Occipital lobe (tissue), 3 donors: ENCODE measurements at places on chromosomes 13 and 19.

DNA sequence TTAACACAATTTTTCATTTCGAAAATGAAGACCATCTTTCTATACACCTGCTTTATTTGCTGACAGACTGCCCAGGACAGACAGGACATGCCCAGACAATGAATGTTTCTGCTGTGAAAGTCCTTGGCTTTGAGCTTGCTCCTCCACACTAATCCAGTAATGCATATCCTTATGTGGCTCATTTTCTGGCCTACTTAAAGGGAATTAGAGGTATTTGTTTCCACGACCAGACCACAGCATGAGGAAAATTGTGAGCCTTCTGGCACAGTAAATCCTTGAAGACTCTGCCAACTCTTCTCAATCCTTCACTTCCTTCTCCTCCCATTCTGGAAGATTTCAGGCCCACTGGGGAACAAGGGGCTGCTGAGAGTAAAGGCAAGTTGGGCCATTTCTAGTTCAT, 25.7 kb downstream of the CCDC70 start:
- DNase-seq = no peak

DNA sequence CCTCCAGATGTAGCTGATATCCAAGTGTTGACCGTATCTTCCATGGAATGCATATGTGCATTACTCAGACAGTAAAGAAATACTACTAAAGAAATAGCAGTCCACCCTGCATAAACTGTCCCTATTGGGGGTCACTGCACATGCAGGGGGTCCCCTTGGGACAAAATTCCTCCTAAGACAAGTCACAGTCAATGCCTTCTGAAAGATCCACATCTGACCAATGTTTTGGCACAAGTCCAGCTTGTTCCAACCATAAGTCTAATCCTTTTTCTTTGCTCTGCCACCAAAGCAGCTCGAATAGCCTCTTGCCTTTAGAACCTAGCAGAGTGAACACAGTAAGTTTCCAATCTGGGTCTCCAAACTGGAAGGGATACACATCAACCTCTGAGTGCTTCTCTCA, 87.9 kb downstream of the DIAPH3 start:
- DNase-seq = no peak

DNA sequence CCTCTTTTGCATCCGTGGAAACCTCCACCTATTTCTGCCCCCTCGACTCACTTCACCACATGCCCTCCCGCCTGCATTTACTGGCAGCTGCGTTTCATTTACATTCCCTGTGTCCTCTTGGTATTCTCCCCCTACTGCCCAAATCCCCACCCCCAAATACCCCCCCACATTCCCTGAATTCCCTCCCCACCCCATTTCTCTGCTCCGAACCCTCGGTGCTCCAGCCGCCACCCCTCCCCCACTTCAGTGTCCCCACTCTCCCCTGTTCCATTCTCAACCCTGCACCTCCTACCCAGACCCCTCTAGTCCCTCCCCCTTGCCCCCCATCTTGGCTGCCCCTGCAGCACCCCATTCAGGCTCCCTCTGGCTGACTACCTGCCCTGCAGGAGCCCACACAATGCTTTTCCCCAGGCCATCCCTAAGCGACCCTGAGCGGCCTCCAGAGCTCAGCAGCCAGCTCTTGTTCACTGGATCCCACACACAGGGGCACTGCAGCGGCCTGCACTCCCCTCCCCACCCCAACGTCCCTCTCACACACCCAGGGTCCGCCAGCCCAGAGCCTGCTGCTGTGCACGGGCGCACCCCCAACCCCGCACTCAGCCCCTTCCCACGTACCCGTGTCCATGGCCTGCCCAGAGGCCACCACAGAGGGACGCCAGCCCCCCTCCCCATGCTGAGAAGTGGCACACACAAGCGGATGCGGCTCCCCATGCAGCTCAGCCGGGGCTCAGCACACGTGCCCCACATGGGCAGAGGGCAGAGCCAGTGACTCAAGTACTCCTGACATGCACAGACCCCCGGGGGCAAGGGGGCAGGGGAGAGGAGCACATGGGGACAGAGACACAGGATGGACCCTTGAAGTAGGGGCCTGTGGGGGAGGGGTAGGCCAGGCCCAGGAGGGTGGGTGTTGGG, 26.3 kb downstream of the SHANK1 start:
- no peak for DNase-seq

DNA sequence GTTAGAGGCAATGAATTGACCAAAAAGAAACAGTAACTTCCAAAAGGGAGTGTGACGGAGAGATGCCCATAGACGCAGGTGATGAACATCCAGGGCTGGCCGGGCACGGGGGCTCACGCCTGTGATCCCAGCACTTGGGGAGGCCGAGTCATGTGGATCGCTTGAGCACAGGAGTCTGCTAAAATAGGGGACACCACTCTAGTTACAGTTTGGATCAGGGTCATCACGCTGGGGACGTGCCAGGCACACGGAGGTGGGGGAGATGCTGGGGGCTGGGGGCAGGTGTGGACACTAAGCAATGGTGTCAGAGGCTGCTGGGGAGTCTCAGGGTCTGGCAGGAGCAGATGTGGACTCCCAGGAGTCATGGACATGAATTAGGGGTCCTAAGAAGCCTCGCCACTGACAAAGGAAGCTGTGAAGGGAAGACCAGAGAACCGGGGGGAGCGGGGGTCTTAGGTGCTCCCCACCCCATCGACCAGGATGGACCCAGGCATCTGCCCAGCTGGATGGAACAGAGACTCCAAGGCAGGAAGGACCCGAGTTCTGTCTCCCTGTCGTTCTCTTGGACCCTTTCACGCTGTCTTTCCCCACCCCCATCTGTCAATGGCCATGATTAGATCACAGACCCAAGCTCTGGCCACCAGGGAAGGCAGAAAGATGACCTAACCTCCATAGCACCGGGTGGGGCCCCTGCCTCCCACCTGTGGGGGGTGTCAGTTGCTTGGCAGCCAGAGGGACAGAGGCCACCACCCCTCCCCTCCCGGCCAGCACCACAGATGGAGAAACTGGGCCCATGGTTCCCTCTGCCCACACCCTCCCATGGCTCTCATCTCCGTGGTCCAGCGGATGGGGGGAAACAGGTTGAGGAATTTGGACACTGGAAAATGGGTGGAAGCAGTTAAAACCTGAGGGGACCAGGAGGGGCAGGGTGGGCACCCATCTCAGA, 19.6 kb downstream of the CCDC8 start:
- DNase-seq = no peak

- no peak for DNase-seq
Observed at GRCh38 chr19:1206864-1207450, 1.4 kb downstream of the STK11 start.

- no peak for DNase-seq
Observed at GRCh38 chr19:50677636-50678035, 28.4 kb downstream of the C19orf81 start.

- no peak for DNase-seq
Observed at GRCh38 chr13:20411638-20412342, 113.9 kb downstream of the CRYL1 start.

- peak; percentile 70 for DNase-seq
Observed at GRCh38 chr19:15636026-15636425, 4.7 kb upstream of the CYP4F3 start.

DNA sequence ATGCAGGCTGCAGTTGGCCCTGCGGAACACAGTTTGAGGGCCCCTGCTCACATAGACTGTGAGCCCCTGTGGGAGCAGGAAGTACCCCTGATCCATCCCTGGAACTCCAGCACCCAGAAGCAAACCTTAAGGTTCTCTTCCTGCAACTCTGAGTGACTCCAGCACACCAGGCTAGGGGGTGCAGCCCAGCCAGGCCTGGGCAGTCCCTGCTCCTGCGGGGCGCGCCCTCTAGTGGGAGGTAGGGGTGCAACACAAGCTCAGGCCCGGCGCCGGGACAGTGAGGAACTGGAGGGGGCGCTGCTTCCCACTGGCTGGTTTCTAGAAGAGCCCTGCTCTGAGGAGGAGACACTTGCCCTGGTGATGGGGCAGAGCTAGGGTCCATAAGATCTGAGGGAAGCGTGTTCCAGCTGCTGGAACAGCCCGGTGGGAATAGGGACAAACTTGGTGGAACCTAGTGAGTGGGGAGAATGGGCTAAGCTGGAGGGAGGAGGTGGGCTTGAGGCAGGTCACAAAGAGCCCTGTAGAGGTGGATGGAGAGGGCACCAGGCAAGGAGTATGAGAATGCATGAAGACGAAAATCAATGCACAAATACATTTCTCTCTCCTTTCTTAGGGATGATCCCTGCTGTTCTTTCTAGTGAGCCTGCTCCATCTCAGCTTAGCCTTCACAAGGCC, 5.0 kb downstream of the ZSCAN5A start:
- no peak for DNase-seq

DNA sequence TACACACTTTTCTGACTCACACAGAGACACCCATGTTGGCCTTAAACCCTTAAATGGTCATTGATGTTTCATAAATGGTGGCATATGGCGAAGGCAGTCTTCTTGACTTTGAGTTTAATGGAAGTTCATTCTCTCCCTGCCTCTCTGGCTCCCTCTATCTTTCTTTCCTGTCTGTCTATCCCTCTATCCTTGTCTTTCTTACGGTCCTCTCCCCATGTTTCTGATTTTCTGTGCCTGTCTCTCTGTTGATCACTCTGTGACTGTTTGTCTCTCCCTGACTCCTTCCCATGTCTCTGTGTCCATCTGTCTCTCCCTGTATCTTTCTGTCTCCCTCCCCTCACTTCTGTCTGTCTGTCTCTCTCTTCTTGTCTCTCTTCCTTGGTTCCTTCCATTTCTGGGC, 43.2 kb upstream of the SHKBP1 start:
- no peak for DNase-seq

DNA sequence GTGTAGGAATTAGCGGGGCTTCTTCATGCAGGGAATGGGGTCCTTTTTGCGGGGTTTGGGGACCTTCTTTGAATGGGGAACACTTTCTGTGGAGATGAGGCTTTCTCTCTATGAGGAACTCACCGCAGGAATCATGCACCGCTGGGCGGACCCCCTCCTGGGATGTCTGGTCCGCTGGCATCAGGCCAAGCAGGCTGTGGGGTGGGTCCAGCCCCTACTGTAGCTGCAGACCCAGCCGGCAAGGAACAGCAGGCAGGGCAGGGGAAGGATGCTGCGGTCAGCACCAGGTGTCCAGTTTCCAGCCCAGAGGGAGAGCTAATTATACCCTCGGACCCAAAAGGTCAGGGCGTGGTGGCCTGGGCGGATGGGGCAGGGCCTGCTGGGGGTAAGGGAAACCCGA, 1.8 kb downstream of the MYBPC2 start:
- DNase-seq = no peak

- DNase-seq = no peak
Observed at GRCh38 chr13:51322826-51323225, 16.7 kb upstream of the SERPINE3 start.

GRCh38 chr13:80753866-80754265, 412.9 kb upstream of the SPRY2 start:
- DNase-seq = no peak

DNA sequence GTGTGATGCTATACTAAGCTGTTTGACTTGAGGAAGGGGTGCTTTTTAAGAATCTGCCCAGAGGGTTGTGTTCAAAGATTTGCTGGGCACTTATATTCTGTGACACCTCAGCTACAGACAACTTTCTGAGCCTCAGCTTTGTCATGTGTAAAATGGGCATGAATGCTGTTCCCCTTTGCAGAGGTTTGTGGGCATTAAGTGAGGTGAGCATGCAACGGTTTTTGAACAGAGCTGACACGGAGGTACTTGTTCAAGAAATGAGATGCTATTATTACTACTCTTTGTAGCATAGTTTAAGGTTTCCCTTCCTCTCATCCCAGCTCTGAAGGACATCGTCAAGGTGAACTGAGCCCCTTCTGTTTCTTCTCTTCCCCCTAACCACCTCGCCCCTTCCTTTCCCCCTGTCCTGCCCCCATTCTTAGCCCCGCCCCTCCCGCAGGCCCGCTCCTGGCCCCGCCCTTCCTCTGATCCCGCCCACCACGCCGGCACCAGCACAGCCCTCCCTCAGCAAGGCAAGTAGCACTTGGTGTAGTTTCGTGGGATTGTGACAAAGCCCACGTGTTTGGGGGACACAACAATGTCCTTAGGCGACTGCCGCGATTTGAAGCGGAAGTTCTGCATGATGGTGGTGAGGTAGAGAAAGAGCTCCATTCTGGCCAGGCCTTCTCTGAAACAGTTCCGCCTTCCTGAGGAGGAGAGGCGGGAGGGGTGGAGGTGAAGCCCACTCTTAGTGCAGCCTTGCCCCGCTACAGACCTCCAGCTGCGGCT, 26.1 kb upstream of the CYP2A7 start:
- DNase-seq = no peak

DNA sequence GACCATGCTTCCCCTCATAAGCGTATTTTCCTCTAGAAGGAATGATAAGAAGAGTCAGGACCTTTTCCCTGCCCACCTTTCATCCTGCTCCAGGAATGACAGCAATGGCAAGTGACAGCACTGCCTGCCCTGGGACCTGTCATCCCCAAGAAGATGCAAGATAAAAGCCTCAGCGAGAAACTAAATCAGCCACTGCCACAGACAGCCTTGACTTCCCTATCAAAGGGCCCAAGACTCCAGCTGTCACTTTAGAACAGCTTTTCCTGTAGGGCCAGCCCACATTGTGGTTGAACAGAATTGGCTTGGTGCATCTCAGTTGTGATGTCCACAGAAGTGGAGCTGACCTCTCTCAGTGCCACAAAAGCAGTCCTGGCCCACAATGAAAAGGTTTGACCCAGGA, 1.1 kb downstream of the RAB8A start:
- DNase-seq = no peak

GRCh38 chr19:8001651-8001994, 3.8 kb downstream of the ELAVL1 start:
- no peak for DNase-seq

DNA sequence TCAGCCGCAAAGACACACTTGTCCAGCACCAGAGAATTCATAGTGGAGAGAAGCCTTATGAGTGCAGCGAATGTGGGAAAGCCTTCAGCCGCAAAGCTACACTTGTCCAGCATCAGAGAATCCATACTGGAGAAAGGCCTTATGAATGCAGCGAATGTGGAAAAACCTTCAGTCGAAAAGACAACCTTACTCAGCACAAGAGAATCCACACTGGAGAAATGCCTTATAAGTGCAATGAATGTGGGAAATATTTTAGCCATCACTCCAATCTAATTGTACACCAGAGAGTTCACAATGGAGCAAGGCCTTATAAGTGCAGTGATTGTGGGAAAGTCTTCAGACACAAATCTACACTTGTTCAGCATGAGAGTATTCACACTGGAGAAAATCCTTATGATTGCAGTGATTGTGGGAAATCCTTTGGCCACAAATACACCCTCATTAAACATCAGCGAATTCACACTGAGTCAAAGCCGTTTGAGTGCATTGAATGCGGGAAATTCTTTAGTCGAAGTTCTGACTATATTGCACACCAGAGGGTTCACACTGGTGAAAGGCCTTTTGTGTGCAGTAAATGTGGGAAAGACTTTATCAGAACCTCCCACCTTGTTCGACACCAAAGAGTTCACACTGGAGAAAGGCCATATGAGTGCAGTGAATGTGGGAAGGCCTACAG, 6.8 kb downstream of the ZNF134 start:
- DNase-seq = no peak

- no peak for DNase-seq
Observed at GRCh38 chr13:84366506-84366905, 484.2 kb upstream of the SLITRK1 start.

GRCh38 chr13:32840113-32840512, 176.1 kb upstream of the KL start:
- no peak for DNase-seq

GRCh38 chr19:49593233-49594113, 2.5 kb downstream of the PRR12 start:
- DNase-seq = peak; percentile 94
